Activated CD4-positive, alpha-beta T cell treated with anti-CD3 and anti-CD28 coated beads for 24 hours (primary cell): ENCODE measurements at places on chromosomes 7 and 10.
A peak's percentile ranks its signal among the peaks of the same experiment; 100 is the strongest.

DNA sequence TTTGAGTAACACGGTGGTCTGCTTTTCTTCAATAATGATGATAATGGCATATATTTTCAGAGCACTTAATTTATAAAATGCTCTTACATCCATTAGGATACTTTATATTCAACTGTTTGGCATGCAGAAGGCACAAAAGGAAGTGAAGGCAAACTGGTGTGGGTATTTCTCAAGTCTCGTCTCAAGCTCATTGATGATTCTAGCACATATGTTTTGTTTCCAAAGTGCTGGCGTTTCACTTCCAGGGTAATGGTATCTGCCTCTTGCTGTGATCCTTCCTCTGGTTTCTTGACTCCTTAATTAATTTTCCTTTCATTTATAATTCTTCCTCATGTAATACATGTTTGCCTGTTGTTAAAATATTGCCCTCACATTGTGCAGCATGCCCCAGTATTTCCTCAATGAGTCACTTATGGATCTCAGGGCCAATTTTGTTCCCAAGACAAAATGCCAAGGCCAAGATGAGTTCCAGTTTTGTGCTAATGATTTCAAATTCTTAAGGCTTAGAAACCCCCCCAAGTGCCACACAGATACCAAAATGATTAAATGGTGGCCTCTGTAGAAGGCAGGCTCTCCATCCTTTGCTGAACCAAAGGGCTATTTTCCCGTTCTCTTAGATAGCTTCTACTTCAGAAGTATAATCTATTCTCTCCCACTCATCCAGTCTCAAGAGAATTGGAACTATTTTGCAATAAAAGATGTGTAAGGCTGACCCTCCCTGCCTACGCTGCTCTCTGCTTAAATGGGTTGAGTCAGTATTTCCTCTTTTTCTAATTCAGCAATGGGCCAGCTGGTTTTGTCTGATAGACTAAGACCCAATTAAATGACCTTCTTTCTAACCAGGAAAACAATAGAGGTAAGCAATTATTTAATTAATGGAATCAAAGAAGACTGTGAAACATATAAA lies 171.2 kb downstream of the ZNF365 start:
- DNase-seq = no peak

- DNase-seq = no peak
Measured at GRCh38 chr7:117381362-117381761, 45.9 kb downstream of the ASZ1 start.

DNA sequence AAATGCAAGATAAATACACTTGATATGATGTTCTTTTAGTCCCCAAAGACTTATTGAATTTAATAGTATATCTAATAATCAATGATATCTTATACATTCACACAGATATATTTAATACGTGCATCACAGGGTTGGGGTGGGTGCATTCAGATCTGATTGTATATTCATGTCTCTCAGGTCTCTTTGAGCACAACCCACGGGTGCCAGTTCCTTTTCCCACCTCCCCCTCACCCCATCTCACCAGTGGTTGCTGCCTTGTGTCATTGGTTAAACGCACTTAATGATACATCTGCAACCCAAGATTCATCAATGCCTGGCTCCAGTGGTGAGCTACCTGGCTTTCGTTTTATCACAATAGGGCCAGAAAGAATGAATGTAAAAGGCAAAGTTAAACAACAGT lies 6.2 kb downstream of the LRIT1 start:
- DNase-seq = no peak

DNA sequence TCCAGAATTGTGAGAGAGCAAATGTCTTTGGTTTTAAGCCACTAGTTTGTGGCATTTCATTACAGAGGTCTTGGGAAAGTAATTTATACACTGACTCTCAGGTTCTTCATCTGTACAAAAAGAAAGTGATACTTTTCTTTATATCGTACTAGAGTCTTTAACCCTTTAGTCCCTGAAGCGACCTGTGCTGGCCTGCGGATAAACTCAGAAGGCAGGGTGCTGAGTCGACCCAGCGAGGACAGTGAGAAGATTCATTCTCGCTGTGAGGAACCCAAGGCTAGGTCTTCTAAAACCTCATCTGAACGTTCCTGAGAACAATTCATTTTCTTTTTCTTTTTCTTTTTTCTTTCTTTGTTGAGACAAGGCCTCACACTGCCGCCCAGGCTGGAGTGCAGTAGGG lies 514.2 kb upstream of the MGMT start:
- no peak for DNase-seq

GRCh38 chr10:86671985-86672710 lies 3.8 kb downstream of the LDB3 start:
- DNase-seq = no peak

GRCh38 chr10:53361281-53361680 lies 588.7 kb upstream of the MBL2 start:
- DNase-seq = no peak

DNA sequence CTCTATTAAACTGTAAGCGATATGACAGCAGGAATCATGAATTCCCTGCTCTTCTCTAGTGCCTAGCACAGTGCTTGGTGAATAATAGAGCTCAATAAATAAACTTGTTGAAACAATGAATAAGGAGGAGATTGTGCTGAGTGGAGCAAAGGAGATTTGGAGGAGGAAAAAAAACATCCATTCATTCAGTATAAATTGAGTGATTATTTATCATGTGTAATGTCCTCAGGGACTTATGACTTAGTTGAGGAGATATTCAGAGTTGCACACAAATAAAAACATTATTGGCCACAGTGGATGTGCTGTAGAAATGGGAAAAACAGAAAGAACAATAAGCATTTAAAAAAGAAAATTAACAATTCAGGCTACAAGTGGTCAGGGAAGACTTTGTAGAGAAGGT lies 125.7 kb downstream of the FOXP2 start:
- DNase-seq = no peak

DNA sequence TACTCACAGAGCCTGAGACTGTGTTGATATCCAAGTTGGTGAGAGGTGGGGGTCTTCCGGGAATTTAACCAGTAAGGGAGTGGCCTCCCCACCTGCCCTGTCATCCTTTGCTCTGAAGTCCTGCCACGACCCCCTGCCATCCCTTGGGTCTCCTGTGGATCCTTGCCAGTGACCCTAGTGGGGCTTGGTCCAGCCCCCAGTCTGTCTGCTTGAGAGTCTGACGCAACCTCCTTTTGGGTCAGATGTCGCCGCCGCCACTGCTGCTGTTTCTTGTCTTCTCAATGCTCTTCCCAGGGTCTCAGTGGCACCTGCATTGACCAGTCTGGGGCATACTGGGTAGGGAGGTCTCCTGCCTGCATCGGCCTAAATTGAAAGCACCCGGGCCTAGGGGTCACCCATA lies 28.8 kb downstream of the PAX2 start:
- no peak for DNase-seq

DNA sequence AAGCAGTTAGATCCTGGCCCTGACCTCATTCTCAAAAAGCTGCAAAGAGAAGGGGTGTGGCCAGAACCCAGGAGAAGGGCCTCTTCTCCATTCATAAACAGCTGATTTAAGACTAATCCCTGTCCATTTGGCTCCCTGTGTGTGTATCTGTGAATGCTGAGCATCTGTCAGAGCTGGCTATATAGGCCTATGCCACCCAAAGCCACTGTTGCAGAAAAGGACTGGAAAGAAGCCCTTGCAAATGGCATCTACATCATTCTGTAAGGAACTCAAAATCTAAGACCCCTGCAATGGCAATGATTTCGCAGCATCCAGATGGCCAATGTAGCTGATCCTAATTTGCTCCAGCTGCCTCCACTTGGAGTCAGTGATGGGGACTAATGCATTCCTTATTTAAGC lies 384.5 kb downstream of the KCNMA1 start:
- DNase-seq = no peak

GRCh38 chr7:4712281-4713182 lies 30.4 kb downstream of the FOXK1 start:
- DNase-seq = no peak

GRCh38 chr10:16832351-16833080 lies 15.3 kb upstream of the RSU1 start:
- no peak for DNase-seq

DNA sequence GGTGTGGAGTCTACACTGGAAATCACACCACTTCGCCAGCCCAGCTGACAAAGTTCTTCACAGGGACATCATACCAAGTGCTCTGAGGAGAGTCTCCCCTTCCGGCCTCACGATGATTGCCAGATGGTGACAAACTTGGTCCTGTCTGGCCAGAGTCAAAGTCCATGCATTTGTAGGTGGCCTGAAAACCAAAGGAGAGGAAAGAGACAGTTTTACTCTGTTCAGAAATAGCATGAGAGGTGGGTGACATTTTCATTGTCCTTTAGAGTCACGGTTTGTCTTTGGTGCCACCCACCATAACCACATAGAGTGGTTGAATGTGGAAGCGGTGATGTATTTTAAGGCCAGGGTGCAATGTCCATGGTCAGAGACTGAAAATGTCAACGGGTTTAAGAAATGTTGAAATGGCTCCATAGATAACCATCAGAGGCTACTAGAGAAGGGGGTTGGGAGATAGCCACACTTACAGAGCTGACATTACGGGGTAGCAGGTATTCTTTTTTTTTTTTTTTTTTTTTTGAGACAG lies 33.0 kb downstream of the BTBD16 start:
- DNase-seq = no peak

DNA sequence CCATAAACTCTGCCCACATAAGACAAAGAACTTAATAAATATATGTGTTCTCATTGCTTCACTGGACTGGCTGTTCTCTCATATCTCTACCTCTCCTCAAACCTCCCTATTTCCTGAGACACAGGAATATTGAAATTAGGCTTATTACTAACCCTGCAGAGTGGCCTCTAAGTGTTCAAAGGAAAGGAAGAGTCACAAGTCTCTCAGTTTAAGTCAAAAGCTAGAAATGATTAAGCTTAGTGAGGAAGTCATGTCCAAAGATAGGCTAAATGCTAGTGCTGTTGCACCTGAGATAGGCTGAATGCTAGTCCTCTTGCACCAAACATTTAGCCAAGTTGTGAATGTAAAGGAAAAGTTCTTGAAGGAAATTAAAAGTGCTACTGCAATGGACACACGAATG lies 41.1 kb downstream of the GNAI1 start:
- no peak for DNase-seq

- DNase-seq = peak; percentile 10
Measured at GRCh38 chr10:92590623-92591549, 2.0 kb upstream of the KIF11 start.

DNA sequence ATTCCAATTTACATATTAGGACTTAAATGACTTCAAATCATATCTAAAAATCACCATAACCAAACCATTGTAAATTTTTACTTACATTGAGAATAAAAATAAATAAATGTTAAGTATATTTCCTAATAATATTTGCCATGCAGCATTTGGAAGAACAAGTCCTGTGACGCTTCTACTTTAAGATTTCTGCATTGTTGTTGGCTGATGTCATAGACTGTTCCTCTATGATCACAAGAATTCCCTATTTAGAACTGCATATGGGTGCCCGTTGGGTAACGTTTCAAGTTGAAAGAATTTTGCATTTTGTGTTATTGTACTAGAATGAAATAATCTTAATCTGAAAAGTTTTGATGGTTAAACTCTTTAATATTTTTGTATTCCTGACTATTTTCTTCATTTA lies 5.1 kb upstream of the ITGB1 start:
- no peak for DNase-seq

DNA sequence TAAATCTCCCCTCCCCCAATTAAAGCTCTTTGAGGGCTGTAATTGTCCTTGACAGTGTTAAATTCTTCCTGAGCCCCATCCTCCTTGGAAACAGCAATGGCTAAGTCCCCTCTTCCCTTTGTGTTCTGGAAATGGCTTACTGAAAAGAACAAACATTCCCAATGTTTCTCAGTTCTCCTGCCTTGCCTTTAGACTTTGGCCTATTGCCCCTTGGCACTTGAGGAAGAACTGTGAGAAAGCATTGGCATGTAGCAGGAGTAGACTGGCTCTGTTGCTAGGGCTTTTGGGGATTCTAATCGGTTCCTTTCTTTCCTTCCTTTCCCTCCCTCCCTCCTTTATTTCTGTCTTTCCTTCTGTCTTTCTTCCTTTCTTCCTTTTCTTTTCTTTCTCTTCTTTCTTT lies 463.3 kb upstream of the PODXL start:
- DNase-seq = no peak

DNA sequence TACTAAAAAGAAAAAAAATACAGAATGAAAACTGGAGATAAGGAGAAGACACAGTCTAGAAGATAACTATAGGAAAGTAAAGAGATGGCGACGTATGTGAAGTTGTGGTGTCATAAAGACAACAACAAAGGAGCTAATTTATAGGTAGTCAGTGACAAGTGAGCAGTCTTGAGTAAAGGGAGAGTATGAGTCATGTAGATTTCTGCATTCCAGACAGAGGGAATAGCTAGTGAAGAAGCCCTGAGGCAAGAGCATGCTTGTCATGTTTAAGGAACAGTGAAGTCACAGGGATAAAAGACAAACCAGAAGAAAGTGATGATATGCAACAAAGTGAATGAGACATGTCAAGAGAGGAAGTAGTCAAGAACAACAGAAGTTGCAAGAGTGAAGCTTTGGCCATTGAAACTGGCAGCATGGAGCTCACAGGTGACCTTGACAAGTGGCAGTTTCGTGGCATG lies 2.3 kb upstream of the MIOS start:
- DNase-seq = no peak

- DNase-seq = no peak
Measured at GRCh38 chr10:129404091-129404490, 63.0 kb upstream of the MGMT start.

DNA sequence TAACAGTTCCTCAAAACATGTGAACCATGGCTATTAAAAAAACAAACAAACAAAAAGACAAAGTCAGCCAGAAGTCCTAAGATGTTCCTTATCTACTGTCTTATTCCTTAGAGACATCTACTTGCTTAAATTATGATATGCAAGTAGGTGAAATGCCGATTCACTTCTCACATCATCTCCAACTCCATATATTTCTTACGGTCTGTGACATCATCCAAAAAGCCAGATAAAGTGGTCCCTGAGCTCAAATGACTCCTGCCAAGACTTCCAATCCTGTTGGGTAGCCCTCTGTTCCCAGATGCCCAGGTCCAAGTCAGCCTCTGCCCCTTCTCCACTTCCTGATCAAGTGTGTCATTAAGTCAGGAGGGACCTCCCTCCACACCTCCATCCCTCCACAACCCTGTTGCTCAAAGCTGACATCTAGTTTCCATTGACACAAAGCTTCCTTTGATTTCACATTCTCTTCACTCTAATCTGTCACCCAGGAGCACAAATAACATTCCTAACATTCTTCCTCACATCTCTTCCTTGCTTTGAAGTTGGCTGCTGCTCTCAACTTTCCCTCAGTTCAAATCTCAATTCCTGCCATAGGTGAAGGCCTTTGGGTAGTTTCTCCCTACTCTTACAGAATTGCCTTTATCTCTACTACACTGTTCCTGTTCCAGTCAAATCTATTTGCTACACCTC lies 56.1 kb upstream of the PDLIM1 start:
- DNase-seq = no peak

DNA sequence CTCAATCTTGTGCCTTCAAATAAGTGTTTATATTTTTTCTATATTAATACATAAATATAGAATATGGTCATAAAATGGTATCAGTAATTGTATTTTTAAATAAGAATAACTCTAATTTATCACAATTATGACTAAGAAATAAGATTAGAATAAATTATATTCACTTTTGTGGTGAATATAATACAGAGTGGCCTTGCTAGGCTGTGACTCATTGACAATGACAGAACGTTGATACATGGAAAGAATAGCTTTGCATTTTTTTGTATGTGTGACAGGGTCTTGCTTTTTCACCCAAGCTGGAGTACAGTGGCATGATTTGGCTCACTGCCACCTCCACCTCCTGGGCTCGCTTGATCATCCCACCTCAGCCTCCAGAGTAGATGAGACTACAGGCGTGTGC lies 47.8 kb upstream of the PCLO start:
- no peak for DNase-seq

GRCh38 chr10:52424341-52424740 lies 110.3 kb downstream of the DKK1 start:
- DNase-seq = no peak

GRCh38 chr7:27140126-27140857 lies 3.2 kb downstream of the HOXA5 start:
- no peak for DNase-seq
